ENCODE measurements at places on chromosomes 6 and 20. TPM values are rescaled to one million over a fixed set of nuclear protein-coding genes. Genes with fewer than 3 reads are reported as not detected.

DNA sequence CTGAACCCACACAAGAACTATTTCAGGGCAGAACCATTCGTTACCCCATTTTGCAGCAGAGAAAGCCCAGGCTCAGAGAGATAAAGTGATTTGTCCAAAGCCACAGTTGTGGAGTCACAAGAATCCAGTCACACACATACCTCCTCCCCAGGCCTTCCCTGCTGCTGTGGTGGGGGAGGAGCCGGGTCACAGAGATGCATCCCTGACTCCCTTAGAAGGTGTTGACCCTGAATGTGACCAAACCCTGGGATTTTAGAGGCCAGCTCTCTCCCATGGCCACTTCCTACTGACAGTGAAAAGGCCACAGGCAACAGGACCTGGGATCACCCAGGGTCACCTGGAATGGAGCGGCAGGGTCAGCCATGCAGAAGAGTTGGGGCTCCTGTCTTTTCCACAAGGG, 48.6 kb downstream of the CHMP4B start:
- no peaks in the 10 kb centered on the region for H3K4me1 ChIP-seq
- H3K4me3 ChIP-seq: no peak overlapping the region
- no peak overlapping the region for H3K27ac ChIP-seq
- no peaks in the 10 kb centered on the region for H3K27me3 ChIP-seq

- no peaks in the 10 kb centered on the region for H3K36me3 ChIP-seq
- no peak overlapping the region for H3K4me3 ChIP-seq
- no peaks in the 10 kb centered on the region for H3K27me3 ChIP-seq
Observed at GRCh38 chr6:91447530-91448254, 860.8 kb upstream of the MAP3K7 start.

DNA sequence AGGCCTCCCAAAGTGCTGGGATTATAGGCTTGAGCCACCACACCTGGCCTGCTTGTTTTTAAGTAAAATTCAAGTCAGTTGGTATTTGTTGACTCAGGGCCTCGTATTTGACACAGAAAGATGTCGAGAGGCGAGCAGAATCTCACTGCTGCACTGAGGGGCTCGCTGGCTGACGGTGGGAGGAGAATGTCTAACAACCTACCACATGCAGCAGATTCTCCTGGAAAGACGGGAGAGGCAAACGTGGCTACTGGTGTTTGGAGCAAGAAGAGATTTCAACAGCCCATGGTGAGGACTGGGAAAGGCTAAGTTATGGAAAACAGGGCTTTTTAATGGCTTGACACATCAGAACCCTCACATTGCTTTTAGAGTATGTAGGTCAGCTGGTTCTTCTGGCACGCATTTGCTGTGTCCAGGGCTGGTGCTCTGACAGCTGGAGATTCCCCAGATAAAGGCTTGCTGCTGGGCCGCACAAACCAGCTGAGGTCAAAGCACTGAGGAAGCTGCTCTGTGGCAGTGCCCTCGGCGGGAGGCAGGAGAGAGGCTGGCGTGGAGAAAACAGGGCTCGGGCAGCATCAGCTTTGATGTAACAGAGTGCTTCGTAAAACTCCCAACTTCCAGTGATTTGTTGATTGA, 84.2 kb upstream of the FRMD1 start:
- no peaks in the 10 kb centered on the region for H3K36me3 ChIP-seq
- no peaks in the 10 kb centered on the region for H3K4me1 ChIP-seq
- H3K4me3 ChIP-seq: no peak overlapping the region
- no peak overlapping the region for H3K27ac ChIP-seq
- H3K27me3 ChIP-seq: no peaks in the 10 kb centered on the region
- no peak for DNase-seq

- no peak overlapping the region for H3K4me3 ChIP-seq
- no peaks in the 10 kb centered on the region for H3K4me1 ChIP-seq
- DNase-seq: no peak
Observed at GRCh38 chr20:36421641-36422040, 115.5 kb downstream of the DLGAP4 start.

DNA sequence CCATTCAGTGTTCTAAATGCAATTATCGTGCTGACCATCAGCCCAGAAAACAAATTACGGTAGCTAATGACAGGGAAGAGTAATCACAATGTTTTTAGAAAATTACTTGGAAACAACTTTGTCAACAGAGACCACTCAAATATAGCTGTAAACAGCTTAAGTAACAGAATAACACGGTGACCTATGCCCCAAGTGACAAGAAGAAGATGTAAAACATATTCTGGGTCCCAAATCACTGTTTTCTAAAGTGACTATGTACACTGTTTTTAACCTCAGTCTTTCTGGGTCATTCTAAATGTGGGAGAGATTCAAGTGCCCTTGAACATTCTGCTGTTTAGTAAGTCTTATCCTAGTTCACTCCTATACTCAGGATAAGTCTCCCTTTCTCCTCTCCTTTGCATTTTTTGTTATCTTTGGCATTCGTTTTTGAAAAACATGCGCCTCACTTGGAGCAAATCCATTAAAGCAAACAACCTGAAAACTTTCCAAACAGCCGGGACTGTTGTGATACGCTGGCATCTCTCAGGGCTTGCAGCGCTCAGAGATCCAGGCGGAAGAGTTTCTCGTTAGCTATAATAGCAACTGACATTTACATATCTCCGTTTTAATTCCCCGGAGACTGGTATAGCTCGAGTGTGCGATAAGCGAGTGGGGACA, 114.5 kb upstream of the SOX4 start:
- no peak for DNase-seq
- peaks cover 3% of the 10 kb centered on the region for H3K4me1 ChIP-seq
- H3K27me3 ChIP-seq: no peaks in the 10 kb centered on the region
- H3K27ac ChIP-seq: no peak overlapping the region

DNA sequence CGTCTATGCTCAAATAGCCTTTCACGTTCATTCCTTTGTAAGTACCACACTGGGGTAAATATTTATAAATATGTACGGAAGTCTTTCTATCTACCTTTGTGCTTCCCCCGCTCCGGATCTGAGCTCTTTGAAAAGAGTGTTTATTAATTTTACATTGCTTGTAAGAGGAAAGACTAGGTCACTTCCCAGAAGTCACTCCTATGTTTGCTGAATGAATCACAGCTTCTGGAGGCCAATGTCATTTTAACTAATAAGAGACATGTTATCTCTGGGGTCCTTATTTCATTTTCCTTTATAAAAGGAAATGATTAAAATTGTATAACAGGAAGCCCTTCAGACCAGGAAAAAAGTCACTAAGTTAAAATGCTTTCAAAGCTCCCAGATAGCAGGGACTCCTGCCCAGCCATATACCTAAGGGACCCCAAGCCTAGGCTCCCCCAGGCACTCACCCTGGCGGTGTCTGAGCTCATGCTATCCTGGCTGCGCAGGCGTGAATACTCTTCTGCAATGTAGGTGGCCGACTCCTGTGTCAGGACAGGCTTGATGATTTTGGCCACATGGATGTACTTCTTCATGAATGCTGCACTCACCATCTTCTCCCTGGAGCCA, 12.6 kb downstream of the MCM3 start:
- DNase-seq: no peak
- H3K4me3 ChIP-seq: no peak overlapping the region
- no peaks in the 10 kb centered on the region for H3K4me1 ChIP-seq
- peaks cover 91% of the 10 kb centered on the region for H3K36me3 ChIP-seq
- no peaks in the 10 kb centered on the region for H3K27me3 ChIP-seq

- DNase-seq: no peak
- H3K27me3 ChIP-seq: no peaks in the 10 kb centered on the region
- H3K4me3 ChIP-seq: no peak overlapping the region
- no peaks in the 10 kb centered on the region for H3K4me1 ChIP-seq
- no peaks in the 10 kb centered on the region for H3K36me3 ChIP-seq
- no peak overlapping the region for H3K27ac ChIP-seq
Observed at GRCh38 chr6:138614151-138614550, 114.9 kb upstream of the NHSL1 start.

GRCh38 chr6:146915671-146916127, 288.5 kb upstream of the STXBP5 start:
- H3K4me1 ChIP-seq: peaks cover 15% of the 10 kb centered on the region
- H3K4me3 ChIP-seq: no peak overlapping the region
- no peak for DNase-seq
- no peaks in the 10 kb centered on the region for H3K36me3 ChIP-seq
- no peaks in the 10 kb centered on the region for H3K27me3 ChIP-seq

GRCh38 chr6:112054555-112055190, 769 bp downstream of the CCN6 start:
- no peaks in the 10 kb centered on the region for H3K36me3 ChIP-seq
- no peak overlapping the region for H3K4me3 ChIP-seq
- no peak for DNase-seq
- no peaks in the 10 kb centered on the region for H3K27me3 ChIP-seq
- no peaks in the 10 kb centered on the region for H3K4me1 ChIP-seq
- H3K27ac ChIP-seq: no peak overlapping the region

GRCh38 chr20:41537865-41538264, 80.3 kb downstream of the CHD6 start:
- no peak overlapping the region for H3K4me3 ChIP-seq
- no peaks in the 10 kb centered on the region for H3K4me1 ChIP-seq
- no peaks in the 10 kb centered on the region for H3K36me3 ChIP-seq
- H3K27me3 ChIP-seq: no peaks in the 10 kb centered on the region
- no peak for DNase-seq

- H3K27me3 ChIP-seq: no peaks in the 10 kb centered on the region
- no peak overlapping the region for H3K27ac ChIP-seq
- no peak overlapping the region for H3K4me3 ChIP-seq
- no peak for DNase-seq
- H3K36me3 ChIP-seq: no peaks in the 10 kb centered on the region
Observed at GRCh38 chr6:6125495-6125894, 118.8 kb upstream of the NRN1 start.

GRCh38 chr6:167910007-167910406, 83.3 kb downstream of the AFDN start:
- H3K27me3 ChIP-seq: no peaks in the 10 kb centered on the region
- peaks cover 27% of the 10 kb centered on the region for H3K36me3 ChIP-seq
- no peak for DNase-seq
- no peak overlapping the region for H3K4me3 ChIP-seq
- no peak overlapping the region for H3K27ac ChIP-seq
- H3K4me1 ChIP-seq: no peaks in the 10 kb centered on the region

DNA sequence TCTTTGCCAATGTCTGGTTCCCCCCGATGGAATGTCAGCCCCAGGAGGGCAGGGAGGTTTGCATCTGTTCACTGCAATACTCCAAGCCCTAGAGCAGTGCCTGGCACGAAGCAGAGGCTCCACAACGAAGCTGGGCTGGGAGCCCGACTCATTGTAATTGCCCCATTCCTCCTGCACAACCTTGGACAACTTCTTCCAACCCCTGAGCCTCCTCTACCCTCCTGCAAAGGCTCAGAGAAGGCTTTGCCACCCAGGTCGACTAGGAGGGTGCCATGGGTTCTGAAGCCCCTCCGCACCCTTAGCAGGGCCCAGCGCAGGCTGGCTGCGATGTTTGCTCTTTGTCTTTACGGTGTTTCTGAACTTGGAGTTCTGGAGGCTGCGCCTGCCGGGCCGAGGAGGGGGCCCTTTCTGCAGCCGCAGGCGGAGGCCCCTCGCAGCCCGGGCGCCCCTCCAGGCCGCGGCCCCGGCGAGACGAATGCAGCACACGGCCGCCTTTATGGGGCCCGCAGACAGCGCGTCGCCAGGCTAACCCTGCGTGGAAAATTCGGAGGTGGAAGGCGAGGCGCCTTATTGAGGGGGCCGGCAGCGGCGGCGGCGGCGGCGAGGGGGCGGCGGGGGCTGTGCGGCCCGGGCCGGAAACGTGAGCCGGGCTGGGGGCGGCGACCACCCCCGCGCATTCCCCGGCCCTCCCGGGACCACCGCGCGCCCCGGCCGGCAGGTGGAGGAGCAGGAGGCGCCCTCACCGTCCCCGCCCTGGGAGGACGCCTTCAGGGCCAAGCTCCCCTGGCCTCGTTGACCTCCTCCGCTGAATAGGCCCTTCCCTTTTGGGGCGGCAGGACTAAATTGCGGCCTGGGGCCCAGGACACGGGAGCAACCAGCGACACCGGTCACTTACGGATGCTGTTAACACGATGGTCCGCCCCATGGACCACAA, 27.0 kb downstream of the SNAI1 start:
- H3K27me3 ChIP-seq: peaks cover 15% of the 10 kb centered on the region
- peak overlapping the region; percentile 62 for H3K4me3 ChIP-seq
- peaks cover 5% of the 10 kb centered on the region for H3K4me1 ChIP-seq
- peak; percentile 70 for DNase-seq
- no peaks in the 10 kb centered on the region for H3K36me3 ChIP-seq

GRCh38 chr20:34952671-34953070, 2.9 kb downstream of the GSS start:
- H3K36me3 ChIP-seq: peaks cover 5% of the 10 kb centered on the region
- peaks cover 32% of the 10 kb centered on the region for H3K4me1 ChIP-seq
- DNase-seq: no peak
- H3K27ac ChIP-seq: no peak overlapping the region
- no peak overlapping the region for H3K4me3 ChIP-seq
- no peaks in the 10 kb centered on the region for H3K27me3 ChIP-seq

B4GALT5 gene
- total RNA-seq: 53.2 TPM

OPRL1 gene
- 1.1 TPM for total RNA-seq

PHACTR1 gene
- 11.7 TPM for total RNA-seq

PLEKHG1 gene
- total RNA-seq: 1.0 TPM

HLA-DOA gene
- 30.5 TPM for total RNA-seq

MDFI gene
- 41.5 TPM for total RNA-seq
